Esophagus mucosa (tissue), 1 donor: ENCODE measurements at places on chromosomes 5 and 9.

GRCh38 chr5:1317921-1318565, 23.2 kb upstream of the TERT start:
- no peak for ATAC-seq

- ATAC-seq: no peak
Observed at GRCh38 chr9:133632806-133633680, 3.1 kb upstream of the DBH start.

GRCh38 chr5:88145221-88145610, 123.4 kb downstream of the TMEM161B start:
- no peak for ATAC-seq

- peak; percentile 48 for ATAC-seq
Observed at GRCh38 chr5:163503106-163504078, 2.0 kb upstream of the MAT2B start.

DNA sequence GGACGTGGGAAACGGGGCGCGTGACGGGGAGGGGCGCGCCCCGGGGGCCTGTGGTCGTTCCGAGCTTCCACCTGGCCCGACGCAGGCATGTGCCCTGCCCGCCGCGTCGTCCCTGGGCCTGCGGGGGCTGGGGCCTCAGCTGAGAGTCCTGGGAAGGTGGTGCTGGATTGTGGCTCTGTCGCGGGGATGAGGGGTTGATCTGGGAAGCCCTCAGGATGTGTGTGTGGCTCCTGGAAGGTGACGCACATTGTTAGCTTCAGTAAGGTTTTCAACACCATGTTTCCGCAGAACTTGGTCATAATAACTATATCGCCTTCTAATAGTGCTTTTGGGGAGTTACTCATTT, 589.1 kb downstream of the MTRR start:
- ATAC-seq: peak; percentile 33

GRCh38 chr9:71524516-71524915, 243.8 kb downstream of the CEMIP2 start:
- no peak for ATAC-seq

- ATAC-seq: peak; percentile 4
Observed at GRCh38 chr5:773517-774264, 10.8 kb downstream of the ZDHHC11B start.

- ATAC-seq: no peak
Observed at GRCh38 chr9:109064963-109065702, 51.8 kb upstream of the CTNNAL1 start.

DNA sequence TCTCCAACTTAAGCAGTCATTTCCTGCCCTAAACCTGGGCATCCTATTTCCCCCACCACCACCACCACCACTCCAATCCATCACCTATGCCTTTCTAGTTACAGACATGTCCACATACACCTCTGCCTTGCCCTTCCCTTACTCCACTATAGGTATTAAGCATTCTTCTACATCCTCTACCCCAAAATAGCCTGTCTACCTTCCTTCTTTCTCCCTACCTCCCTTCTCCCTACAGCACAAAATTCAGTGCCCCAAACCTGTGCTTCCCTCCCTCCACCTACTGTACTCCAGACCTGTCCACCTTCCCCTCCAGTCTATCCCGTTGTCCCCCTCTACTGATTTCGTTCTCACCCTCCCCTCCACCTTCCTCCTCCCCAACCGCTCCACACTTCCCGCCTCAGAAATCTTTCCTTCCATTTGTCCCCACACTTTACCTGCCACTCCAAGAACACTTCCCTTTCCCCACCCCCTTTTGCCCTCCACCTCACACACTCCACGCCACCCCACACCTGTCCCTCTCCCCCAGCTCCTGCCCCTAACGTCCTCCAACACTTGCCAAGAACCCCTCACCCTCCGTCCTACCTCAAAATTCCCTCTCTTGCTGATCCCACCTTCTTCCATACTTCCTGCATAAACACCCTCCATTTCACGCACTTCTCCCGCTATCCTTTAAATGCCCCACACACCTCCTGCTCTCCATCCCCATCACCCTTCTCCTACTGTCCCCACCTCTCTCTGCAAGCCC, 1.6 kb downstream of the STRBP start:
- ATAC-seq: no peak

DNA sequence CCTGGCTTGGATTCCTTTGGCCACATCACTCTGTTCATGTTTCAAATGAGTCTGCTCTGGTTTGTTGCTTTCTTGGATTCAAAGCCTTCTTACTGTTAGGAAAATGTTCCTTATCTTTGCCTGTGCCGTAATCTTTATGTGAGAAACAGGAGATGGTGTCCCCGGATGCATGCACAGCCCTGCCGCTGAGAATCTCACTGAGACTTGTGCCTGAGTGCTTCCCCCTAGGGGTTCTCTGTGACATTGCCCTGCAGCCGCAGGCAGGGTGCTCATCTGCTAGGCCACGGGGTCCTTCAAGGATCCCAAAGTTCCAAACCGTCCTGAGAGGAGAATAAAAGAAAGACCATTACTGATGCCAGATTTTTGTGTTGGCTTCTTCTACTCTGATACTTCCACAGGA, 81.4 kb upstream of the ANKRD55 start:
- ATAC-seq: no peak

DNA sequence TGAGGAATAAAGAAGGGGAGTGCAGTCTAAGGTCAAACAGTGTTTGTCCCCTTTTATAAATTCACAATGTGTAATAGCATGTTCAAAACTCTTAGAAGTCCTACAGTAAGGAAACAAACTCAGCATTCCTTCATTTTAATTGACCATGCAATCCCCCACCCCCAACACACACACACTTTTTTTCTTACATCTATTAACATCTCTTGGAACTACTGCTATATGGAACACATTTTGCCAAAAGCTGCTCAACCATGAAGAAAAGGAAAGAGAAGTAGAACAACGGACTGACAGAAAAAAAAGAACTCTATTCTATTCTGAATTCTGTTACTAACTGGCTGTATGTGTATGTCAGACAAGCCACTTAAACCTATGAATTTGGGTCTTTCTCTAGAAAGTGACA, 2.8 kb upstream of the CTNNAL1 start:
- no peak for ATAC-seq

DNA sequence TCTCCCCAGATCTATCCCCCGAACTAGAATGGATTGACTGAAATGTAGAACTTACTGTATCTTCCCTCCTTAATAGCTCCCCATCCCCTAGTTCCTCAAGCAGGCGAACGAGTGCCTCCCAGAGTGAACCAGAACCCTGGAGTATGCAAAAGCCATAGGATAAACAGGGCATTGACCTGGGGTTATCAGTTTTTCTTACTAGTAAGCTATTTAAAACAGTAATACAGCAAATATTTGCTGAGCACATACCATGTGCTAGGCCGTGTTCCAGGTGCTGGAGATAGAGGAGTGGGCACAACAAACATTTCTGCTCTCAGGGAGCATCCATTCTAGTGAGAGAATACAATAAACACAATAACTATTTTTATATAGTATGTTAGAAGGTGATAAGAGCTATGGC, 1.8 kb downstream of the SKP2 start:
- no peak for ATAC-seq

- peak; percentile 82 for ATAC-seq
Observed at GRCh38 chr5:73812962-73813588, 187.1 kb downstream of the ARHGEF28 start.

GRCh38 chr9:136220017-136220729, 15.2 kb upstream of the LHX3 start:
- ATAC-seq: peak; percentile 69

GRCh38 chr5:80739496-80739895, 84.7 kb upstream of the DHFR start:
- no peak for ATAC-seq

- no peak for ATAC-seq
Observed at GRCh38 chr9:113511856-113512761, 48.6 kb downstream of the RGS3 start.
